ENCODE measurements at places on chromosomes 4 and X.

GRCh38 chr4:123409334-123409733 is 12.7 kb downstream of the SPRY1 start:
- DNase-seq: no peak

DNA sequence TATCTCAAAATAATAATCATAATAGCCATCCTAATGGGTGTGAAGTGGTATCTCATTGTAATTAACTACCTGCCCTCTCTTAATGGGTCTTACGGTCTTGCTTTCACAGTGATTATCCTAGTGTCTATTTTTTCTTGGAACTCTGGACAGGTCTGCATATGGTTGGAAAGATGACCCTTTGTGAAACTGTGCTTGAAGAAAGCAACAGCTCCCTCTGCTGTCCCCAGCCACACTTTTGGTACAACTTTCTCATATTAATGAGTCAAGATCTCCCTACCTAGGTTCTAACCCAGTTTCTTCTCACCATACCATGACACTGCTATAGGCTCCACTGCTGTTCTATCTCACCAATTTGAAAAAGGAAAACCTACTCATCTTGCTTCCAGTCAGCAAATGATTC is 2.4 kb downstream of the TFDP3 start:
- no peak for DNase-seq

GRCh38 chr4:83728191-83728590 is 192.3 kb downstream of the GPAT3 start:
- DNase-seq: no peak

DNA sequence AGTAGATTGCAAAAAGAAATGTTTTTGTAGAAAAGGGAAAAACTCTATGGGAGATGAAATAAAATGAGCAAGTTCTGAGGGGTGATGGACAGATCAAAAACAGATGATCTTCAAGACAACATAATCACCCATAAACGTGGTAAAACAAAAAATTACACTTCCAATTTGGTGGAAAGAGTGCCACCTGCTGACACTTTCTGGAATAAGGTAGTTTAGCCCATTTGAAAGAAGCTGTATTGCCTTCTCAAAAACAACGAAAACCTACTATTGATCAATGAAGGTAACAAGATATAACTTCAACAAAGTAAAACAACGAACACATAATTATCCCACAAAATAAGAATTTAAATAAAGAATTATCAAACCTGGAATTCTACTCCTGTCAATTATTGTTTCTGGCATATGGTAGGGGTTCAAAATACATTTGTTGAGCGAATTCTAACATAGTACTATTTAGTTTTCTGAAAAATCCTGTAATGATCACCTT is 2.5 kb downstream of the COQ2 start:
- no peak for DNase-seq

DNA sequence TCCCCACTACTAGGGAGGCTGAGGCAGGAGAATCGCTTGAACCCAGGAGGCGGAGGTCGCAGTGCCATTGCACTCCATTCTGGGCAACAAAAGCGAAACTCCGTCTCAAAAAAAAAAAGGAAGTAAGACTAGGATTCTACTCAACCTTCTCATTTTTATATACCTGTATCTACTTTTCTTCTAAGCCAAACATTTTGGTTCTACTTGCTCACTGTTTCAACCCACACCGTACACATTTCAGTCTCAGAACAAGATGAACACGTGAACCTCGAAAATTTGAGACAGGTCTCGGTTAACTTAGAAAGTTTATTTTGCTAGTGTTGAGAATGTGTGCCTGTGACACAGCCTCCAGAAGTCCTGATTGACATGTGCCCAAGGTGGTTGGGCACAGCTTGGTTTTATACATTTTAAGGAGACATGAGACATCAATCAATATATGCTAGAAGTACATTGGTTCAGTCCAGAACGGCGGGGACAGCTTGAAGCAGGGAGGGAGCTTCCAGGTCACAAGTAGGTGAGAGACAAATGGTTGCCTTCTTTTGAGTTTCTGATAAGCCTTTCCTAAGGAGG is 3.7 kb downstream of the ADD1 start:
- no peak for DNase-seq

- no peak for DNase-seq
These were observed 40.3 kb upstream of the NKRF start for GRCh38 chrX:119646515-119646914.

DNA sequence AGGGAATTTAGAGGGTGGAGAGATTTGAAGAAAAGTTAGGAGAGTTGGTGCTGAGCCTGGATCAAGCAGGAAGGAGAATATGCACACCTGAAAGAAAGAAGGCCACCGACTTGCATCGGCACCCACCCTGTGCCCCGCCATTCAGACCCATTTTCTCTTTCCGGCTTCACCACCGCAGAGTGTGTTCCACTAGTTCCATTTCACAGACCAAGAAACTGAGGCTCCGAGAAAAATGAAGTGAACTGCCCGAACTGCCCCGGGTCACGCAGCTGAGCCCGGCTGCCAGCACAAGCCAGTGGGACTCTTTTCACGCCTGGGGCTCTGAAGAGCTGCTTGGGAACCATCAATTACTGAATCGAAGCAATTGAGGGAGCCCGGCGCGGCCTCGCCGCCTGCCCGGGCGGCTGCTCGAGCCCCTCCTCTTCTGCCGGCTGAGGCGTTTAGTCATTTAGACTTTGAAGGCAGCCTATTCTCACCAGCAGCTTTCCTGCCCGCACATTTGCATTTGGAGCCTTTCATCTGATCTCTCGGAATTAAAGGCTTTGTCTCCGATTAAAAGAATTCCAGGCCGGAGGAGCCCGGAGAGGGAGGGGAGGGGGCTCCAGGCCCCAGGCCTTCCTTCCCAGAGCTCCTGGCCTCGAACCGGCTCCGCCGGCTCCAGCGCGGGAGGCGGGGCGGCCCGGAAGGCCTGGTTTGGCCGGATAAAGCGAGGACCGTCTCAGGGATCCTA is 140.2 kb upstream of the PJA1 start:
- DNase-seq: no peak

- DNase-seq: no peak
These were observed 27.4 kb downstream of the HMGN5 start for GRCh38 chrX:81174286-81174685.

DNA sequence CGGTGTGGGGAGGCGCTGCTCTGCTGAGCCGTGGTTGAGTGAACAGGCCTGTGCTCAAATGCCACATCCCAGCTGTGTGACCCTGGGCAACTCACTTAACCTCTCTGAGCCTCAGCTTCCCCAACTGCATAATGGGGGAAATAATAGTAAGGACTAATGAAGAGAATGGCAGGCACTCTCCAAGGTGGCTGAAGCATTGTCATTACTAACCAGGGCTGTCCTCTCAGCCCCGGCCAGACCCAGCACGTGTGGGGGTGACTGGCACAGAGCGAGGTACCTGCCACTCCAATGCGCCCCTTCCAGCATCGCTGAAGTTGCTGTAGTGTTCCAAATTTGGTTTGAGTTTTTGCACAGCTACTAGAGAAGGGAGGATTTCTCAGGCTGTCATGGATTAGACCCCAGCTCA is 80.0 kb downstream of the ABLIM2 start:
- no peak for DNase-seq

- no peak for DNase-seq
These were observed 294.6 kb upstream of the NRK start for GRCh38 chrX:105527759-105528158.

- peak; percentile 69 for DNase-seq
These were observed 743 bp downstream of the ANTXR2 start for GRCh38 chr4:80072228-80072743.

- DNase-seq: peak; percentile 59
These were observed 244.7 kb downstream of the PALLD start for GRCh38 chr4:168741281-168742173.

DNA sequence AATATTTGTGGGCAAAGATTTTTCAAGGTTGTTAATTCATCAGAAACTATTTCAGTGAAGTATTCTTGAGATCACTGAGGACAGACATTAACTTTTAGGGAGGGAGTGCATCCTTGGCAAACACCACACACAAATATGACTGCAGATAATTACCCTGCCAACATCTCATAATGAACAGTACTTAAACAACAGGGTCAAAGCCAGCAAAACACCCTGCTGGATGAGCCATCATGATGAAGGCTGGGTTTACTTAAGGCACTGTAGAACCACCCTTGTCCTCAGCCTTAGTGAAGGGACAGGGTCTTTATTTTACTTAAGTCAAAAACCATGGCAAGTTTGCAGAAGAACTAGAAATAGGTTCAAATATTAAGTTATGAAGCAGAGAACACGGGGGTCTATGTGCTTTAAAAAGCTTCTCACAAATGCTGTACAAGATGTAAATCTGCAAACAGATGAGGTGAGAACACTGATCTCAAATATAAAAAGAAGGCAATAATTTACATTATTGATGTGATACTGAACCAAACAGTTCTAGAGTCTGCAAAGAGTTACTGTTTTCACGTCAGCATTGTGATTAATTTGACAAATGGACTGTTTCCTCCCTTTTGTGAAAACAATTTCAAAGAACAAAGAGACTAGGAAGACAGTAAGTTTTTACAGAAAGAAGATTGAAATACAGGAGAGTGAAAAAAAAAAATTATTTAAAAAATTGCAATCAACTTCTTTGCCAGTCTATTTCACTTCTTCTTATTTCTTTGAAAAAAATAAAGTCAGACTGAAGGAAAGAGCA is 28.2 kb downstream of the TAPT1 start:
- no peak for DNase-seq

- DNase-seq: no peak
These were observed 154.7 kb downstream of the BEND2 start for GRCh38 chrX:18065956-18066355.

DNA sequence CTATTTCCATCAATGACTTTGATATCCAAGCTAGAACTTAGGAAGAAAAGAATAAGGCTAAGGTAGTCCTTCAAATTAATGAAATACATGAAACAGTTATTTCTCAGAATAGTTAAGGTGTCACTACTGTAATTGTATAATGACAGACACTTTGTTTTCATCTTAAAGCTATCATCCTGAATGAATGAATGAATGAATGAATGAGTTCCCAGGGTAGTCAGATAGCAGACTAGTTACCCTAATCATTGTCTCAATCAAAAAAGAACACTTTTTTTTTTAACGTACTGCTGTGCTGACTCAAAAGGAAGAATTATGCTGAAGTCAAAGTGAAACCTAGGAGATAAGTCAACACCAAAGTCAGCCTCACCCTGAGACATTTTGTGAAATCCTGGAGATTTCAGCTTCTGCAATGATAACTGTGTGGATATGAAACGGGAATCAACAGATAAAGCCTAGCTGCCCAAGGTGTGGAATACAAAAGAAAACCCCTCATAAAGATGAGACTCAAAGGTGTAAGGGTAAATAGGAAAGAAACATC is 68.3 kb upstream of the CNKSR2 start:
- no peak for DNase-seq

- DNase-seq: no peak
These were observed 107.0 kb downstream of the OR13H1 start for GRCh38 chrX:131650637-131651410.

DNA sequence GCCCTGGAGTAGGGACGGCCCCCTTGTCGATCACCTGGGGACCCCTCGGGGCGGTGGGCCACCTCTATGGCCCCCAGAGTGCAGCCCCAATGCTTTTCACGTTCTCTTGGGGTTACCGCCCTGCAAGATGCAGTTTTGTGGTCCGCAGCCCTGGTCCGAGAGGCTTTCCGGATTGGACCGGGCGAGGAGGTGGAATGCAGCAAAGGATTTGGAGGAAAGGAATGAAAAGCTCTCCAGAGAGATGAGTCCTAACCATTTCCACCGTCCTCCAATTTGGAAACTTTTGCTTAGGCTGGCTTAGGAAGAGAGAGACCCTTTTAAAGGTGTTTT is 601 bp downstream of the SLC25A43 start:
- DNase-seq: no peak

- DNase-seq: no peak
These were observed 38.8 kb downstream of the MSN start for GRCh38 chrX:65706041-65706828.

DNA sequence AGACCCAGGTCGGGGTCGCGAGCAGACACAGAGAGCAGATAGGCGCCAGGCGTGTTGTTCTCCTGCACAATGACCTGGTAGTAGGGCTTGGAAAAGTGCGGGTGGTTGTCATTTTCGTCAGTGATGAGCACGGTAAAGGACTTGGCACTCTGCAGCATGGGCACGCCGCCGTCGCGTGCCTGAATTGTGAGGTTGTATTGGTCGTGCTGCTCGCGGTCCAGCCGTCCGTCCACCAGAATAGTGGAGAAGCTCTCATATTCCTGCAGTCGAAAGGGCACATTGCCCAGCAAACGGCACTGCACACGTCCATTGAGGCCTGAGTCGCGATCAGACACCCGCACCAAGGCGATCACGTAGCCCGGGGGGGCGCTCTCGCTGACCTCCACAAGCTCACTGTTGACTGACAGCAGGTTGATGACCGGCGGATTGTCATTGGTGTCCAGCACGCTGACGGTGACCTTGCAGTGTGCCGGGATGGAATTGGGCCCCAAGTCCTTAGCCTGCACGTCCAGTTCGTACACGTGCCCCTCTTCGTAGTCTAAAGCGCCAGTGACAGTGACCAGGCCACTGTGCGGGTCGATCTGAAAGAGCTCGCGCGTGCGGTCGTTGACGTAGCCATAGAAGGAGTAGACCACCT is 2.8 kb downstream of the PCDH19 start:
- DNase-seq: no peak

GRCh38 chr4:182904211-182904761 is 12.9 kb downstream of the DCTD start:
- DNase-seq: no peak

GRCh38 chrX:132594129-132594528 is 105.3 kb upstream of the MBNL3 start:
- DNase-seq: no peak

GRCh38 chr4:73763877-73764276 is 23.5 kb downstream of the CXCL8 start:
- no peak for DNase-seq

DNA sequence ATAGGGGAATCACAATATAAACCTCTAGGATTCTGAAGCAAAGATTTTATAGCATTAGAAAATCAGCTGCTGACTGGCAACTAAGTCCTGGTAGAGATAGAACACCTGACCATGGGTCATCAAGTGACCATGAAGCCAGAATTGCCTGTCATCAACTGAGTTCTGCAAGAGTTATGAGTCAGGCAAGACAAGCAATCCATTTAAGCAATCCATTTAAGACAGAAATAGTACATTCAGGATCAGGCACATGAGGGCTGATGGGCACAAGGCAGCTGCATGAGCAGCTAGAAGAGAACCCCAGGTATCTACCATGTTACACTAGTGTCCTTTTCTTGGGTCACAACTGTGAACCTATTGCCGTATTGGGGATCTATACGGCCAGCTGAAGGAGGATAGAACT is 98.9 kb downstream of the SPRY1 start:
- DNase-seq: no peak
